ENCODE measurements at places on chromosomes 5 and 9. TPM values are rescaled to one million over a fixed set of nuclear protein-coding genes. Genes with fewer than 3 reads are reported as not detected.

Gene ERMP1
- total RNA-seq, result 24.5 TPM

Gene PCDHGA8
- total RNA-seq, result 7.9 TPM

Gene SPINK4
- total RNA-seq, result not detected

Gene UNC5A
- total RNA-seq, result not detected

Gene PPIC
- 43.1 TPM for total RNA-seq

Gene SLCO4C1
- total RNA-seq, result 0.29 TPM

DNA sequence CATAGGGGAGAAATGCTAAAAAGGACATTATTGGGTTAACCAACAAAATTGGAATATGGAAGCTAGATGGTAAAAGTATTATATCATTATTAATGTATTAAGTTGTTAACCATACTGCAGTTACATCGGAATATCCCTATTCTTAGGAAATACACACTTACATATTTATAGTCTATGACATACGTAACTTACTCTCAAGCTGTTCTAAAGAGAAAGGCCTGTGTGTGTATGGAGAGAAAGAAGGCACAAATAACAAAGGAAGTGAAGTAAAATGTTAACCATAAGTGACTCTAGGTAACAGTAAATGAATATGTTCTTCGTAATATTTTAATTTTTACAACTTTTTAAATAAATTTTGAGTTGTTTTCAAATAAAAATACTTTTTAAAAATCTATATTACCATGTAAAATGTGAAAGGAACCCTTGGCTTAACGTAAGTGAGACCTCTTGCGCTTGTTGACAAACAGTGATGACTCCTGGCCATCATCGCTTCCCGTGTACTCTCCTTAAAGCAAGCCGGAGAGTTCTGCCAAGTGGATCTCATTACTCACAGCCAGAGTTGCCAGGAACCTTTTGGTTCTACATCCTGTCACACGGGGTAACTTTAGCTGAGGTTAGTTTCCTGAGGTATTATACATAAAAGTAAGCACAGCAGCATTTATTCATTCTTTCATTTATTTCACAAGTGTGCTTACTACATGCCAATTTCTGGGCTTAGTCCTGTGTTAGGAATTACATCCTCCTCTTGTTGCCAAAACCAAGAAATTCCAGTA is 165.4 kb downstream of the EPB41L4A start:
- DNase-seq, result peak; percentile 50

GRCh38 chr5:73096239-73096575 is 24.2 kb upstream of the TMEM171 start:
- no peak for DNase-seq

- no peak for DNase-seq
Observed at GRCh38 chr5:66821688-66822429, 225.7 kb downstream of the MAST4 start.

DNA sequence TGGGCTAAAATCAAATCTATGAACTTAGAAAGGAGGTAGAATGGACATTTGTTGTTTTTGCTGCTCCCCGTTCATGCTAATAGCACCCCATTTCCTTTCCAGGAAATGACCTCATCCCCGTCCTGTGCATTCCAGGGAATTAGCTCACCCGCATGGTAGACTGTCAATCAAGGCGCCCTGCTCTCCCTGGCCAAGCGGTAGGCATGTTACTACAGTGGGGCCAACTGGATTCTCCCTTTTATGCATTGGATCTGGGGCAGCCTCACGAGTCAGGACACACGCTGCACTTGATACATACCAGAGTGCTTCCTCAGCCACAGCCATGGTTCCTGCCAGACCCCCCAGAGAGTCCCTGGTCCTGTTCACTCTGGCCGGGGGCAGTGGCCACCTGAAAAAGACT is 111.0 kb upstream of the PTCH1 start:
- no peak for DNase-seq

DNA sequence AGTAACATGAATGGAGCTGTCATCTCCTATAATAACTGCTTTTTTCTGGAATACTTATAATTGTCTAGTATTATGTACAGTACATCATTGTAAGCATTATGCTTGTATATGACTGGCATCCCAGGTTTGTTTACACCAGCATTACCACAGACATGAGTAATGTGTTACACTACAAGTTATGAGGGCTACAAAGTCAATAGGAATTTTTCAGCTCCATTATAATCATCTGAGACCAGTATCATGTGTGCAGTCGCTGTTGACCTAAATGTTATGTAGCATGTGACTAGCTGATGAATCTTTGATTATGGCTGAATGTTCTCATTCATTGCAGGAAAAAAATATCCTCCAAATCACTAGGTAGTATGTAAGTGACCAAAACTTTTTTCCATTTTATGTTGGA is 2.2 kb downstream of the ZCCHC9 start:
- DNase-seq, result no peak

DNA sequence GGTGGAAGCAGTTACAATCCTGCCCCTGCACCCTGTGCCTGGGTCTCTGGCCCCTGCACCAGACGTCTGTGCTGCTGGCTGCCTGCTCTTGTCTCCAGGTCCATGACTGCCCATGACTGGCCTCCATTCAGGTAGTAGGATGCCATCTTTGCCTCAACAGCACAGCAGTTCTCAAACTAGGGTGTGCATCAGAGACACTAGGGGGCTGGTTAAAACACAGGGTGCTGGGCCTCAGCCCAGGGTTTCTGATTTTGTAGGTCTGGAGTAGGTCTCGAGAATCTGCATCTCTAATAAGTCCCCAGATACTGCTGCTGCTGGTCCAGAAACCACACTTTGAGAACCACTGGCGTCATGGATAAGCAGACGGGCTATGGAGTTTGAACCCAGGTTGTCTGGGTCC is 24.0 kb downstream of the COL15A1 start:
- DNase-seq, result no peak

DNA sequence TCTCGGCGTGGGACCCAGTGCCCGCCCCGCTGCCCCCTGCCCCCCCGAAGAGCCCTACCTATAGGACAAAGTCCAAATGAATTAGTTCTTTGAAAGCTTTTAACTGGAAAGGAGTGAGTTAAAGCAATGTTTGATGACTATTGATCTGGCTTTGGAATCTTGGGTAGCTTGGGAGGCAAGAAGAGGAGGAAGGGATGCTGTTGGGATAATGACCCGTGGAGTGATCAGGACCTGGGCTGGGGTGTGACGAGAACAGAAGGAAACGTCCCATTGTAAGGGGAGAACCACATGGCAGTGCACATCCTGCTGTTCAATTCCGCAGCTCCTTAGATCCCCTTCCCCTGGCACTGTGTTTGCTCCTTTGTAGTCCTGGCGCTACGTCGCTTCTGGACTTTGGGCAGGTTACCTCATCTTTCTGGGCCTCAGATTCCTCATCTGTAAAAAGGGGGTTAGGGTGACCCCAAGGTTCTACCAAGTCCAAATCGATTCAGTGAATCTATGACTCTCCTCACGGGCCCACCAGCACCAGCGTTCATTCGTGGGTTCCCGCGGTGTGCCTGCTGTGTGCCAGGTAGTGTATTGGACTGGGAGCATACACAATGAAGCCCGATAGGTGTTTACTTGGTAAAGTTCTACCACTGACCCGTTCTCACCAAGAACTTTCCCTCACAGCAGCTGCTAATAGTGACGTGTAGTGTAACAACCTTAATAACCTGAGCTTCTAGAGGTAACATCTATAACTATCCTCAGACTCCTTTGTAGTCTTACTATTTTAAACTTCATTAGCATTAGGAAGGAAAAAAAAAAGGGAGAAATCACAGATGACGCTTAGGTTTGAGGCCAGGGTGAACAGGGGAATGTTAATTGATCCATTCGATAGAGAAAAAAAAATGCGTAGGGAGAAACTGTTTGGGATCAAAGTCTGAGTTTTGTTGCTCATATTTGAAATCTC is 1.1 kb upstream of the NADK2 start:
- no peak for DNase-seq

DNA sequence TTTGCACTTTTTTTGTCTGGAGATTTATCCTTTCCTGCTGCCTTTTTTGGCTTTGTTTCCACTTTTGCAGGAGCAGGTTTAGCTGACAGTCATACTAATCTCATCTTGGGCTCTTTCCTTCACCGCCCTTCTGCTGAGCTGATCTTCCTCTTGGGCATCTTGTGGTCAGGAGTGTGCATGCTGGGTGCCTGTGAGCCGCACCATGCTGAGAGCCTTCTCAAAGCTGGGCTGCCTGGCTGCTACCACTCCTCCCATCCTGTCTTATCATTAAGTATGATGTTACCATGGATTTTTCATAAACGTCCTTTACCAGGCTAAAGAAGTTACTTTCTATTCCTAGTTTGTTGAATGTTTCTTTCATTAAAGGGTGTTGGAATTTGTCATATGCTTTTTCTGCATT is 49.5 kb upstream of the MCCC2 start:
- no peak for DNase-seq

- no peak for DNase-seq
Observed at GRCh38 chr5:65762234-65762633, 40.2 kb downstream of the NLN start.

Measured in heart left ventricle (tissue), 16 donors.